Fibroblast of villous mesenchyme (primary cell): ENCODE measurements at places on chromosomes 6 and 20.
A peak's percentile ranks its signal among the peaks of the same experiment; 100 is the strongest.

GRCh38 chr6:138509371-138509770, 10.1 kb upstream of the NHSL1 start:
- peak; percentile 45 for DNase-seq

- peak; percentile 27 for DNase-seq
Observed at GRCh38 chr20:62303340-62304226, 786 bp downstream of the ADRM1 start.

GRCh38 chr6:56915832-56916231, 39.1 kb upstream of the BEND6 start:
- no peak for DNase-seq

DNA sequence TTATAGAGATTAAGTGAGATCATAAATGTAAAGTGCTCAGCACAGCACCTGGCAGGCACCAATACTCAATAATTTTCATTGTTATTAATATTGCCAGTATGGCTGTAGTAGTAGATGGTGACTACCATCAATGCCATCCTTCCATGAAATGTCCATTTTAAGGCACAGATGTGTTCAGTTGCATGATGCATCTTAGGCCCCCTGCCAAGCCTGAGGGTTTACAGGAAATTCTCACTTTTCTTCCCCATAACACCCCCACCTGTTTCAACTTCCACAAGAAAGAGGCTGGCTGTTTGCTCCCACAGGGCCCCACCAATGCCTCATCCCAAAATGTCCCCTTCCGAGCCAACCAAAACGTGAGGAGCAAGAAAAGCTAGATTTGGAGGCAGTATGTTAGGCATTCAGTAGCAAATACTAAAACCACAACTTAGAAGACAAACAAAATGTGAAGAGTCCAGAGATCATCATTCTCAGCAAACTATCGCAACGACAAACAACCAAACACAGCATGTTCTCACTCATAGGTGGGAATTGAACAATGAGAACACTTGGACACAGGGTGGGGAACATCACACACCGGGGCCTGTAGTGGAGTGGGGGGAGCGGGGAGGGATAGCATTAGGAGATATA, 110.6 kb upstream of the NHSL1 start:
- no peak for DNase-seq

GRCh38 chr6:4942673-4943009, 61.2 kb downstream of the RPP40 start:
- DNase-seq: no peak

GRCh38 chr6:51303338-51303737, 484.7 kb downstream of the TFAP2B start:
- DNase-seq: no peak

DNA sequence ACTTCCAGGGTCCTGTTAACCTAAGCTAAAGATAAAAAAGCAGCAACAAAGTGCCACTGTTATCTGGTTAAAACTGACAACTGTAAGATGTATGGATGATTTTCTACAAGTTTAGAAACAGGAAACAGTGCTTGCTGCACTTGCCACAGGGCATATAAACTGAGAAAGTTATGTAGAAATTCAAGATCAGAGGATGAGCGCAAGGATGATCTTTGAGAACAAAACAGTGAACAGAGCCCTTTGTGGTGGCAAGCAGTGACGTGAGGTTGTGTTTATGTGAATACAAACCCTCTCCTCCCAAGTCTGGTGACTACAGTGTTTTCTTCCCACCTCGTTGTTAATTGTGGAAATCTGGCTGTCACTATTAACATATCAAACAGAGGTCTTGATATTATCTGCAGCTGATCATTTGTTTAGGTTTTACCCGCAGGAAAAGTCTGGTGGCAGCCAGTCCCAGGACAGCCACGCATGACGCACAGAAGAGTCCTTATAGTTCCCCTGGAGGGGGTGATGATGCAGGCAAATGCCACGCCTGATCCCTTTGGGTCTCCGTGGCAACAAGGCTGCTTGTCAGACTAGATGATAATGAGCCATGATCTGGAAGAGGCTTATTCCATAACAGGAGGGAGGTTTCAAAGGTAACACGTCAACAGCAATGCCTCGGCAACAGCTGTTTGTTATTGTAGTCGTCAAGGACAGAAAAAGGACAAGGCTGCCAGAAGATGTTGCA, 43.1 kb upstream of the TNFAIP3 start:
- DNase-seq: peak; percentile 89
